ENCODE measurements at places on chromosomes 1 and 21.

GRCh38 chr1:154115180-154115579 lies 39.7 kb downstream of the NUP210L start:
- DNase-seq = no peak

- DNase-seq = no peak
Measured at GRCh38 chr1:116113615-116114014, 2.4 kb downstream of the MAB21L3 start.

DNA sequence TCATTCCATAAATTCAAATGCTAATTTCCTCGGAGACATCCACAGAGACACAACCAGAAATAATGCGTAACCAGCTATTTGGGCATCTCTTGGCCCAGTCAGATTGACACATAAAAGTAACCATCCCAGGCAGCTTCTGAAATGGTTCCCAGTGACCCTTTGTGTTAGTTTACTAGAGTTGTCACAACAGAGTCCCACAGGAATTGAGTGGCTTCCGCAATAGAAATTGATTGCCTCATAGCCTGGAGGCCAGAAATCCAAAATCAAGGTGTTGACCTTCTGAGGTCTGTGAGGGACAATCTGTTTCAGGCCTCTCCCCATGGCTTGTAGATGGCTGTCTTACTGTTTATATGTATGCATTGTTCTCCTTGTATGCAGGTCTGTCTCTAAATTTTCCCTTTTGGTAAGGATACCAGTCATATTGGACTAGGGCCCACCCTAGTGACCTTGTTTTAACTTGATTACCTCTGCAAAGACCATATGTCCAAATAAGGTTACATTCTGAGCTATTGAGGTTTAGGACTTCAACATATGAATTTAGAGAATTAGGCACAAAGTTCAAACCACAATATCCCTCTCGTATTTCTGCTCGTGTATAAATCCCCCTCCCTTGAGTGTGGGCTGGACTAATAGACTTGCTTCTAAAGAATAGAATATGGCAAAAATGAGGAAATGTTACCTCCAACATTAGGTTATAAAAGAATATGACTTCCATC lies 78.2 kb upstream of the FGGY start:
- DNase-seq = no peak

- no peak for DNase-seq
Measured at GRCh38 chr1:204713541-204713940, 28.0 kb upstream of the LRRN2 start.

DNA sequence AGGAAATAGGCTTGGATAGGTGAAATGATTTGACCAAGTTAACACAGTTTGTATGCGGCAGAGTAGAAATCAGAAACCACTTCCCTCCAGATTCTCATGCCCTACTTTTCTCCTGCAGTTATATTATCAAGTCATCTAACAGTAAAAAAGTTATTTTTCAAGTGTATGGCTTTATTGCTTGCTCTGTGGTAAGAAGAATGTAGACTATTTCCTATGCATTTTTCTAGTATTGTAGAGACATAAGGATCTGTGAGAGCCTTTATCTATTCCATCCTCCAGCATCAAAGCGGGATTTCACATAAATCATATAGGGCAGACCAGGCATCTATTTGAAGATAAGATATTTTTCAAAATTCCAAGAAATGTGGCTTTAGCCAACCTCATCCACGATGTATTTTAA lies 208.5 kb downstream of the TTLL7 start:
- DNase-seq = no peak

- DNase-seq = no peak
Measured at GRCh38 chr1:217270101-217270500, 360.8 kb downstream of the GPATCH2 start.

DNA sequence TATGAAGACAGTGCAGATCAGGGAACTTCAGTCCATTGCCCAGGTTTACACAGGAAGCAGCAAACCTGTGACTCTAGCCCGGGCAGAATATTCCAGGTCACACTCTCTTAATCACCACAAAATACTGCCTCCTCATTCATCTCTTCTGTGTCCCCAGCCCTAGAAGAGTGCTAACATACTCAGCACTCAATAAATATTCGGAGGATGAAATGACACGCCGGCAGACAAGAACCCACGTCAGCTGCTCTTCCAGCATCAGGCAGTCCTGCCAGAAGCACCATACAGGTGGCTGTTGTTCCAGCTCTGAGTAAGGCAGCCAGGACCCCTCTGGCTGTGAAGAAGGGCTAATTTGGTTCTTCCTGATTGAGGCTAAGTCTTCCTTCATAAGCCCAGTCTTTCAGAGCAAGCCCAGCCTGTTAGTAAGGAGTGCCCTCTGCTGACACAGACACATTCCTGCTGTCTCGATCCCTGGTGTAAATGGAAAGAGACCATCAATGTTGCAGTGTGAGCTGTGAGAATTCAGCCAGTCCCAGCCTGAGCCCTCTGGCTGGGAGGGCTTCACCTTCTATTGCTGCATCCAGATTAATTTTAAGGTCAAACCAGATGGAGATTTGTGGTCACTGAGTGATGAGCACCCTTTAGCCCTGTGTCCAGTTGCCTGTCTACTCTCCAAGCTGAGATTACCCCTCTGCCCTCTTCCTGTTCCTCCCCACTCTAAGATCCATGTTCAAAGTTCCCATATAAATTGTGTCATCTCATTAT lies 45.0 kb upstream of the KIRREL1 start:
- DNase-seq = no peak
